ENCODE measurements at places on chromosomes 4 and X.

DNA sequence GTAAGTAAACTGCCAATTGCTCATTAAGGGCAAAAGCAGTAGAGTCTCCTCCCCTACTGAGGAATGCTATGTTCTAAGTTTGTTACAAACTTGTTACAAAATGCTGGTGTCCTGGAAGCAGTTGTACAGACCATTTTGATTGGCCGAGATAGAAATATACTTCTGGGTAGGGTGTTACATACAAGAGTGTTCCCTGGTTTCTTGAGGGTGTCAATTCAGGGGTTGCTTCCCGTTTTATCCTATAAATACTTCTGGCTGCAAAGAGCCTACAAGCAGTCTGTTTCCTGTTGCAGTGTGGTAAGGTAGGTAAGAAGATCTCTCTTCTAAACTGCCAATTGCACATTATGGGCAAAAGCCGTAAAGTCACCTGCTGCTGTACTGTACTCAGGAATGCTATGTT is 5.7 kb downstream of the TRPC5OS start:
- DNase-seq = no peak

DNA sequence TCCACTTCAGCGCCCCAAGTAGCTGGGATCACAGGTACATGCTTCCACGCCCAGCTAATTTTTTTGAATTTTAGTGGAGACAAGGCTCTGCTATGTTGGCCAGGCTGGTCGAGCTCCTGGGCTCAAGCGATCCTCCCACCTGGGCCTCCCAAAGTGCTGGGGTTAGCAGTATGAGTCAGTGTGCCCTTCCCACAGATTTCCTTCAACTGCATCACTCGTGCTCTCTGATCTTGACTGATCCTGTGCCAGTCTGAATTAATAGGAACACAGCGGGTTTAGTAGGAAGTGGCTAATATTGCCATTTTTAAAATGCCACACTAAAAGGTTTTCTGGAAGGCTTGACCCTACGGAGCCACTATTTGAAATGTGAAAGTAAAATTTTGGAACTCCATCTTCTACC is 4.3 kb upstream of the SHROOM2 start:
- DNase-seq = no peak

- DNase-seq = no peak
Observed at GRCh38 chr4:168319486-168320019, 1.0 kb upstream of the DDX60 start.

GRCh38 chr4:149572716-149573115 is 242.9 kb downstream of the IQCM start:
- no peak for DNase-seq

GRCh38 chr4:3268395-3269104 is 19.6 kb downstream of the MSANTD1 start:
- DNase-seq = no peak

DNA sequence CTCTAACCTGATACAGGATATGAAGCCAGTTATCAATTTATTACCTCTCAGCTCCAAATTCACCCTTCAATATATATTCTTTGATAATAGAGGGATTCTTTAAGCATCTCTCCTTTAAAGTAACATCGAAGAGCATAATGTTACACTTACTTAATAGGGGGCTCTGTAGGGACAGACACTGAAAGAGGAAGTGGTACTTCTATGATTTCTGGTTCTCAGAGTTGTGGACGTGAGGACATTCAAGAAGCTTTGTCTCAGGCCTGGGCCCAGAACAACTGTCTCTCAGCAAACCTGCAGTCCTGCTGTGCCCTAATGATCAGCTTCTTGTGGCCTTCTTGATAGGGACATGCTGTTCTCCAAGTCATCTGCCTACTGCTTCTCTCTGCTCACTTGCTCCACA is 4.2 kb upstream of the ZXDB start:
- no peak for DNase-seq
